Activated naive CD8-positive, alpha-beta T cell treated with anti-CD3 and anti-CD28 coated beads for 36 hours (primary cell): ENCODE measurements at places on chromosomes 4 and X. TPM values are rescaled to one million over a fixed set of nuclear protein-coding genes. Genes with fewer than 3 reads are reported as not detected.

The MAGEA9B gene
- total RNA-seq: not detected

The FGFRL1 gene
- 17.2 TPM for total RNA-seq

DNA sequence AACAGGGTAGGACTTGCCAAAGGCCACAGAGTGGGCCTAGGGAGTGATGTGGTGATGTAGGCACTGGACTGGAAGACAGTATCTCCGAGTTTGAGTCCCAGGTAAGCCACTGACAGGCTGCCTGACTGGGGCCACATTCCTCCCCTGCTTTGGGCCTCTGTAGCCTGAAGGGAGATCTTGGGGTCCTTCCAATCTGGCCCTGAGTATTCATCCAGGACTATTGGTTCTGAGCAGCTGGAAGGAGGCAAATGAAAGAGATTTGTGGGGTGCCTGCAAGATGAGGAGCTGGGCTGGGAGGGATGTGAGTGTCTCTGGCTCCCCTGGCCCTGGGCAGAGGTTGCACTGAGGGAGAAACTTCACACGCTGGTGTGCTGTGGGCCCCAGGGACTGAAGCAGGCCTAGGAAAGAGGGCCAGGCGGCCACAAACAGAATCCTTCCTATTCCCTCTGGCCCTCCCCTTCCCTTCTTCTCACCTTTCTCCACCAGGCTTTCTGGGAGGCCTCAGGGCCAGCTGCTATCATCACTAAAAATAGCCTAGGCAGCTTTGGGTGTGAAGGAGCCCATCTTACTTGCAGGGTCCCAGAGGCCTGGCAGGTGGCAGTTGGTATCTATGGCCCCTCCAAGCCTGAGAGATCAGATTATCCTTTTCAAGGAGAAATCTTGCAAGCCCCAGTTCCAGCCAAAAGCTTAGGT, 70.1 kb downstream of the PJA1 start:
- H3K27me3 ChIP-seq: no peaks in the 10 kb centered on the region
- H3K27ac ChIP-seq: no peak overlapping the region
- H3K36me3 ChIP-seq: no peaks in the 10 kb centered on the region
- DNase-seq: no peak
- no peak overlapping the region for H3K4me3 ChIP-seq

GRCh38 chr4:163484906-163485305, 9.6 kb upstream of the TMA16 start:
- H3K4me3 ChIP-seq: no peak overlapping the region
- DNase-seq: peak; percentile 34
- H3K4me1 ChIP-seq: no peaks in the 10 kb centered on the region
- H3K36me3 ChIP-seq: no peaks in the 10 kb centered on the region
- H3K27ac ChIP-seq: no peak overlapping the region

GRCh38 chrX:73847100-73847499, 284.1 kb downstream of the CHIC1 start:
- H3K36me3 ChIP-seq: no peaks in the 10 kb centered on the region
- DNase-seq: no peak
- H3K27ac ChIP-seq: no peak overlapping the region
- H3K27me3 ChIP-seq: no peaks in the 10 kb centered on the region

DNA sequence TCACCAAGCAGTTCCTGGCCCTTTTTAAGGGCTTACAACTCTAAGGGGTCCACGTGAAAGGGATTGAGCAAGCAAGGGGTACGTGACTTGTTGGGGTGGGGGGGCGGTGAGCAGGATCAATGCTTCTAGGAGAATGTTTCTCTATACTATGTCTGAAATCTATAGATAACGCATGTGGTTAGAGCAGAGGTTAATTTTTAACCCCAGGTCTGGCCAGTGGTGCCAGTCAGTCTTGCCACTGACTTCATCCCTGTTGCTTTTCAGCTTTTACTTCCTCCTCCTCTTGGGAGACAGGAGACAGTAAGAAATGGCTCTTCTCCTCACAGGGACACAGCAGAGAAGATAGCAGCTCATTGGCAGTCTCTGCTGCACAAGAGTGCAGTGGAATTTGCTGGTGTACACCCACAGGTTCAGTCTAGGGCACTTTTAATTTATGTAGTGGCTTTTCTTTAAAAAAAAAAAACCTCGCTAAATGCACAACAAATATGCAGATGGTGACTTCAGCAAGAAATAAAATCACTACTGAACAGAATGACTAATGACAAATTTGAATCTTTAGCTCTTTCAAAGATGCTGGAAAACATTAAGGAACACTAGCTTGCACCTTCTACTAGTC, 190.5 kb downstream of the CCNG2 start:
- H3K36me3 ChIP-seq: no peaks in the 10 kb centered on the region
- H3K27me3 ChIP-seq: peaks cover 5% of the 10 kb centered on the region
- H3K27ac ChIP-seq: no peak overlapping the region
- no peaks in the 10 kb centered on the region for H3K4me1 ChIP-seq

GRCh38 chr4:1658146-1658545, 26.0 kb downstream of the FAM53A start:
- no peaks in the 10 kb centered on the region for H3K36me3 ChIP-seq
- no peak for DNase-seq
- H3K27ac ChIP-seq: no peak overlapping the region
- H3K4me3 ChIP-seq: no peak overlapping the region

DNA sequence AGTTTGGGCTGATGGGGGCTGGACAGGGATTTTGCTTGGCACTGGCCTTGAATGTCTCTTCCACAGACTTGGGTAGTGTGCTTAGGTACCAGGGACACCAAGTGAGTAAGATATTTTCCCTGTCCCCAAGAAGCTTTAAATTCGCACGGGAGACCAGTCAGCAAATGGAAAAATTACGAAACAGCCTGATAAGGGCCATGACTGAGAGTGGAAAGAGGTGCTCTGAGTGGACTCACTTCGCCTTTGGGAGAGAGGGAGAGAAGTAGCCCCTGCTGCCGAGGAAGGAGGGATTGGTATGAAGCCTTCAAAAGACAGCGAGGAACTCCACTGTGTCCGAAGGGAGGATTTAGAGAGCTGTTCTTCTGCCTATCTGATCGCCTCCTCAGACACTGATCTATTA, 2.6 kb downstream of the LSM6 start:
- no peak for DNase-seq
- H3K27ac ChIP-seq: no peak overlapping the region
- no peak overlapping the region for H3K4me3 ChIP-seq
- no peaks in the 10 kb centered on the region for H3K27me3 ChIP-seq
- peaks cover 56% of the 10 kb centered on the region for H3K4me1 ChIP-seq

DNA sequence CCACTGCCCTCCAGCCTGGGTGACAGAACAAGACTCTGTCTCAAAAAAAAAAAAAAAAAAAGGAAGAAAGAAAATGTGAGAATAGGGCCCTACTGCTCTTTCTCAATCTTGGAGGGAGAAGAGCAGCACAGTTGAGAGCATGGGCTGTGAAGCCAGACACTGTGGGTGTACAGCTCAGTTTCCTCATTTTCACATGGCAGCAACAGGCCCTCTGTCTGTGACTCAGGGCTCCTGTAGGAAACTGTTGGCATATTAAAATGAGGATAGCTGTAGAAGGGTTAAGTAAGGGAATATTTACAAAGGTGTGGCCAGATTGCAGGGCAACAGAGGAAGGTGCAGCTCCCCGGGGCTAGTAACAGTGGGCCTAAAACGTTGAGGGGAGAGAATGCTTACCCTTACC, 3.4 kb downstream of the AKAP14 start:
- no peak overlapping the region for H3K4me3 ChIP-seq
- H3K4me1 ChIP-seq: no peaks in the 10 kb centered on the region
- H3K27ac ChIP-seq: no peak overlapping the region
- no peak for DNase-seq
- H3K27me3 ChIP-seq: no peaks in the 10 kb centered on the region
- H3K36me3 ChIP-seq: no peaks in the 10 kb centered on the region

- no peak for DNase-seq
- H3K4me1 ChIP-seq: no peaks in the 10 kb centered on the region
- no peaks in the 10 kb centered on the region for H3K36me3 ChIP-seq
- no peak overlapping the region for H3K4me3 ChIP-seq
Observed at GRCh38 chr4:7190691-7191545, 1.4 kb upstream of the SORCS2 start.

GRCh38 chr4:58553679-58554078, 1443.5 kb upstream of the IGFBP7 start:
- no peak for DNase-seq
- H3K4me3 ChIP-seq: no peak overlapping the region
- H3K27me3 ChIP-seq: no peaks in the 10 kb centered on the region
- no peaks in the 10 kb centered on the region for H3K36me3 ChIP-seq
- H3K4me1 ChIP-seq: no peaks in the 10 kb centered on the region

DNA sequence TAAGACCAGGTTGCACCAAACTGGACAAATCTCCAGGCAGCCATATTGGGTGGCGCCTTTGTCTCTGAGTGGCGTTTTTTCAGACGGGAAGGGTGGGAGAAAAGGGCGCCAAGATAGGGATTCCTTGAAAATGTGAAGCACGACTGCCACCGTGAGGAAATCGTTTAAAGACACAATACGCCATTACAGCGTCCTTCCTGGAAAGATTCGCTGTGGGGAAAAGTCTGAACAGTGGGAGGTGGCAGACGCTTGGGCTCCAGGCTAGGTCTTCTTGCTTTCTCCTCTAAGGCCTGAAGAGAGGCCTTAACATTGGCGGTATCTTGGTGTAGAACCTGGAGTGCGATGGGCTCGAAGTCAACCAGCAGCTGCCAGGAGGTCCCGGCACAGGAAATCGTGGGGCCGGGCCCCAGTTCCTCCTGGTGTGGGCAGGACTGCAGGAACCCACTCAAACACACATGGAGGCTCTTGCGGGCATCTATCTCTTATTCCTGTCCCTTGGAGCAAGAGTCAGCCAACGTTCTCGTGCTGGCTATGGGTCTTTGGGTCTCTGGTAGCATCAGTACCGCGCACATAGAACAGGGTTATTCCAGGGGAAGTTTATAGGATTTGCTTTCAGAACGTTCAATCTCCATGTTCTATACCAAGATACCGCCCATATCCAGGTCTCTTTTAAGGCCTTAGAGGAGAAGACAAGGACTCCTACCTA, 208.8 kb downstream of the OR13H1 start:
- no peak overlapping the region for H3K27ac ChIP-seq
- no peak for DNase-seq
- no peaks in the 10 kb centered on the region for H3K4me1 ChIP-seq
- peaks cover 7% of the 10 kb centered on the region for H3K36me3 ChIP-seq
- H3K27me3 ChIP-seq: no peaks in the 10 kb centered on the region
- no peak overlapping the region for H3K4me3 ChIP-seq

GRCh38 chr4:57342411-57342810, 232.2 kb upstream of the IGFBP7 start:
- no peaks in the 10 kb centered on the region for H3K36me3 ChIP-seq
- DNase-seq: no peak
- no peak overlapping the region for H3K4me3 ChIP-seq

DNA sequence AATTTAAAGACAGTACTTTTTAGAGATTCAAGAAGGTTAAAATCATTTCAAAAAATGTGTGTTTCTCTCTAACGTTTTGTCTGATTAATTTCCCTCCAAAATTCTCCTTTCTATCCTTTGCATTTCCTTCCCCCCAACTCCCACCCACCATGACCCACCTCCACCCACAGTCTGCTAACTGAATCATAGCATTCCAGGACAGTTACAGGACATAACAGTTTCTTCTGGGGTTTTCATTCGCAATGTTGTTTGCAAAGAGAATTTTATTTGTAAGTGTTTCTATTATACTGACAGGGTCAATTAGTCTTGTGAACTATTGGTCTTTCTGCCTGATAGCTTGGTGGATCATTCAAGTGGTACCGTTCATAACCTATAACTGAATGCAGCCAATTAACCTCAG, 53.7 kb downstream of the ANAPC10 start:
- peaks cover 10% of the 10 kb centered on the region for H3K4me1 ChIP-seq
- H3K27ac ChIP-seq: no peak overlapping the region
- no peaks in the 10 kb centered on the region for H3K27me3 ChIP-seq
- H3K4me3 ChIP-seq: no peak overlapping the region
- H3K36me3 ChIP-seq: peaks cover 15% of the 10 kb centered on the region

- no peak overlapping the region for H3K27ac ChIP-seq
- no peak overlapping the region for H3K4me3 ChIP-seq
- no peak for DNase-seq
- peaks cover 5% of the 10 kb centered on the region for H3K4me1 ChIP-seq
Observed at GRCh38 chr4:79920163-79920853, 152.7 kb downstream of the ANTXR2 start.

DNA sequence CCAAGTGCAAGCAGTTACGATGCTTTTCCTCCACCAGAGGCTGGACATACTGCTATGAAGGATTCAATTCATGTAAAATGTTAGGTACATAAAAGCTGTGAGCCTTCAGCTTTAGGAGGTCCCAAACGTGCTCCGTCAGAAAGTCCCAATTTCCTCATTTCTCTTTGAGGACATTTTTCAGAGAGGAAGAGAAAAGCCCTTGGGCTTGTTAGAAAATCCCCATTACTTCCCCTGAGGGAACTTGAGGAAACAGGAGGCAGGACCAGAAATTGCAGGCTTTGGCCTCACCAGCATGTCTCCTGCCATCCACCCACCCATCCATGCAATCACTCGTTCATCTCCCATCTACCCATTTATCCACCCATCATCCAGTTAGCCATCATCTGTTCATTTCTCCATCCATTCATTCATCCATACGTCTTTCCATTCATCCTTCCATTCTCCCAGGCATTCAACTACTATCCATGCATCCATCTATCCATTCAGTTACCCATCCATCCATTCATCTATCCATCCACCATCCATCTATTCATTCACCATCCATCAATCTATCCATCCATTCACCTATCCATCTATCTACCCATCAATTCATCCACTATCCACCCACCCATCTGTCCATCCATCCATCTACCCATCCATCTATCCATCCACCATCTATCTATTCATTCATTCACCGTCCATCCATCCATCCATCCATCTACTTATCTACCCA, 223.5 kb downstream of the AFAP1 start:
- H3K4me1 ChIP-seq: peaks cover 1% of the 10 kb centered on the region
- peaks cover 4% of the 10 kb centered on the region for H3K27me3 ChIP-seq
- no peak overlapping the region for H3K27ac ChIP-seq
- no peak for DNase-seq
- no peak overlapping the region for H3K4me3 ChIP-seq
- H3K36me3 ChIP-seq: no peaks in the 10 kb centered on the region

DNA sequence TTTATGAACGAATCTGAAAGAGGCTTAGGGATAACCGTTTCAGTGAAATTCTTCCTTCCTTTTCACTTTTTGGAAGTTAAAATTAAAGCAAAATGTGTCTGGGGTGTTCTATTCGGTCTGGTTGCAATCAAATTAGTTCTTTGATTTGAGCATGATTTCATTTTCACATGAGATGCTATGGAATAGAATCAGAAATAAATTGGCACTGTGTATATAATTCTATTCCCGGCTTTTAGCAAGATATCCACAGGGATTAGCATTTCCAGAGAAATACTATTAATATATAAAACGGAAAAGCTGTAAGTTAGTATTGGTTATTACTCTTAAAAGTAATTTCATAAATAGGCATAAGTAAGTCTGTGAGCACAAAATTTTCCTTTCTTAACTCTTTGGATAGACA, 1676.8 kb upstream of the PCDH7 start:
- H3K4me3 ChIP-seq: no peak overlapping the region
- H3K27me3 ChIP-seq: no peaks in the 10 kb centered on the region
- DNase-seq: no peak
- no peaks in the 10 kb centered on the region for H3K4me1 ChIP-seq
